ENCODE measurements at places on chromosomes 13 and 19.
A peak's percentile ranks its signal among the peaks of the same experiment; 100 is the strongest.

- no peak for DNase-seq
Observed at GRCh38 chr13:111120422-111120821, 5.3 kb downstream of the ARHGEF7 start.

- no peak for DNase-seq
Observed at GRCh38 chr13:38895075-38895474, 95.6 kb downstream of the STOML3 start.

GRCh38 chr19:55546822-55547614 lies 1.7 kb upstream of the SBK3 start:
- no peak for DNase-seq

GRCh38 chr19:6599866-6600454 lies 9.0 kb upstream of the CD70 start:
- DNase-seq, result no peak

GRCh38 chr19:13812544-13812943 lies 17.3 kb downstream of the ZSWIM4 start:
- DNase-seq, result no peak

- no peak for DNase-seq
Observed at GRCh38 chr19:33841685-33842084, 45.0 kb downstream of the KCTD15 start.

DNA sequence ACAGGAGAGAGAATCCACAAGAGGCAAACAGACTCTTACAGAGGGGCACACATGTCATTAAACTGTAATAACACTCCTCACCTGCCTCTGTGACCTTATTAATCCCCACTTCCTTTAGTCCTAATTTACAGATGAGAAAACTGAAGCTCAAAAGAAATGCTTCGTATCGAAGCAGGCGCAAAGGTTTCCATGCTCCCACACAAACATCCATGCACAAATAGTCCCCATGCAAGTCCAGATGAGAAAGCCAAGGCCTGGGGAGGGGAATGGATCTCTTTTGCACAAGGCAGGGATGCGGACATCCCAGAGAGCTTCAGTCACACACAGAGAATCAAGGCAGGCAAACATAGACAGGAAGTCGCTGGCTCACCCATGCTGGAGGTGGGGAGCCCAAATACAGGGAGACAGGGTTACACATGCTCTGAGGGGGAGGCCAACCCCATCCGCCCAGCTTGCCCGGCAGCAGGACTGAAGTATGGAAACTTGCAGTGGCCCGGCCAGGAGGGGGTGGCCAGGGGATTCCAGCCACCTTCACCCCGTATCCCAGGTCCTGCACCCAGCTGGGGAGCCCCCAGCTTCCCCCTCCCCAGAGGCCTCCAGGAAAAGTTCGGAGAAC lies 468 bp downstream of the S1PR5 start:
- no peak for DNase-seq

GRCh38 chr13:110352735-110353134 lies 45.7 kb downstream of the COL4A2 start:
- no peak for DNase-seq

- no peak for DNase-seq
Observed at GRCh38 chr19:10422846-10423245, 2.5 kb downstream of the PDE4A start.

DNA sequence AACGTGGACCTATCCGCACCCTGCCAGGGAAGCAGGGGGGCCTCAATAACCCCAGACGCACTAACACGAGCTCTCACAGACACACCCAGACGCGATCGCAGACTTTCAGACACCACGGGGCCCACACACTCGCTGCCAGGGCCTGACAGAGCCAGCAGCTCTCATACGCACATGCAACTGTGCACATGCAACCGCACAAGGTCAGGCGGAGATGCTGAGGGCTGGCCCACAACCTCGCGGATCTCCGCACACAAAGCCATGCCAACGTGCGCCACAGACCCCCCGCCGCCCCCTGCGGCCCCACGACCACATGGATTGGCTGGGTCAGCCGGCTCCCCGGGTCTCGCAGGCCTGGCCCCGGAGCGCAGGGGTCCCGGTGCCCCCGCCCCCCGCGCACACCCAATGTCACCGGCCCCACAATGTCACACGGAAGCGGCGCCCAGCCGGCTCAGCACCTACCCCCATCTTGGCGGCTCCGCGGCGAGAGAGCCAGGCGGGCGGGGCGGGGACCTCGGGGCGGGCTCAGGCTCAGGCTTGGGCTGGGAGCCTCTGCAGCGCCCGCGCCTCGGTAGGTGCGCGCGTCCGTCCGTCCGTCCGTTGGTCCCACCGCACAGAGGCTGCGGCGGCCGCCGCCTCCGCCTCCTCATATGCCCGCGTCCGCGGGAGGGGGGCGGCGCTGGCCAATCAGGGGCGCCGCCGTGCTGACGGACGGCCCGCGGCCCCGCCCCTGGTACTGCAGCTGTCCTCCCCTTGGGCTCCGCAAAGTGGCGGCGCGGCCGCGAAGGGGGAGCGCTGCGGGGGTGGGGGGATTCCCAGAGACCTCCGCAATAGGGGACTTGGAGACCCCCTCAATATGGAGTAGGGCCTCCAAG lies at the start of gene ATP1A3:
Gene ATP1A3 (minus strand): TSS at position 619 of the 872 bp plus-strand sequence. CDS start 154 bp downstream, at position 465.
- DNase-seq, result peak; percentile 36

GRCh38 chr13:58989556-58989955 lies 1174.2 kb downstream of the DIAPH3 start:
- no peak for DNase-seq

DNA sequence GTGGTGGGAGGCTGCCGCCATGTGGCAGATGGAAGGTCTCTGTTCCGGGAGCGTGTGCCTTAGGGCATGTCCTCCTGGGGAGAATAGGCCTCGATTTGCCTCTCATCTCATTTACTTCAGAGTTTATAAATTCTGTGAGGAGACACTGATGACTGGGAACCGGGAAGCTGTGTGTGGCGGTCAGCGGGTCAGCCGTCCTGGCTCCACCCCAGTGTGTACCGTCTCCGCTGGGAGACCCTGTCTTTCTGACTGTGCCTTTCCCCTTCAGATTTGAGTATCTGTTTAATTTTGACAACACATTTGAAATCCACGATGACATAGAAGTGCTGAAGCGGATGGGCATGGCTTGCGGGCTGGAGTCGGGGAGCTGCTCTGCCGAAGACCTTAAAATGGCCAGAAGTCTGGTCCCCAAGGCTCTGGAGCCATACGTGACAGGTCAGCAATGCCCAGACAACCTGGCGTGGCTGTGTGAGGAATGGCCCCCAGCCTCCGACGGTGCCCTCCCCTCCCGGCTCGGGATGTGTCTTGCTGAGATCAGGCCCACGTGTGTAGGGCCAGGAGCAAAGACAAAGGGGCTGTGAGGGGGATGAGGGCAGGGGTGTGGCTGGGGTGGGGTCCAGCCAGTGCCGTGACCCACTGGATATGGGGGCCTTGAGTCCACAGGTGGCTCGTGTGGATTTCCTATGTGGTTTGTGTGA lies 21.6 kb downstream of the ATP4B start:
- DNase-seq, result no peak

DNA sequence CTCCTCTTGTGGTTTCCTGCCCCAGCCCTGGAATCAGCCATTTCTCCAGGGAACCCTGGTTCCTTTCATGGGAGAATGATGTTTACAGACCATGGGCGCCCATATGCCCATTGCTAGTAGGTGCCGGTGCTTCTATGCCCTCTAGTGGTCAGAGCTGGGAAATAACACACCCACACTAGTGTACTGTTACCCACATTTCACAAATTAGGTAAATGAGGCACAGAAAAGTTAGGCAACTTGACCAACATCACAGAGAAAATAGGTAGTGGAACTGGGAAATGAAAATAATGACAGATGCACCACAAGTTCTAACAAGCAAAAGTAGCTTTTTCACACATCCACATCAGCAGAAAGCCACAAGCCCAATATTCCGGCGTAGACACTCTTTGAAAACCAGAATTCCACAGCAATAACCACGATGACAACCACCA lies 1.3 kb upstream of the CEACAM3 start:
- peak; percentile 57 for DNase-seq

GRCh38 chr19:14073261-14073924 lies 807 bp downstream of the MISP3 start:
- DNase-seq, result peak; percentile 65

- no peak for DNase-seq
Observed at GRCh38 chr13:96762876-96763275, 231.4 kb downstream of the OXGR1 start.

DNA sequence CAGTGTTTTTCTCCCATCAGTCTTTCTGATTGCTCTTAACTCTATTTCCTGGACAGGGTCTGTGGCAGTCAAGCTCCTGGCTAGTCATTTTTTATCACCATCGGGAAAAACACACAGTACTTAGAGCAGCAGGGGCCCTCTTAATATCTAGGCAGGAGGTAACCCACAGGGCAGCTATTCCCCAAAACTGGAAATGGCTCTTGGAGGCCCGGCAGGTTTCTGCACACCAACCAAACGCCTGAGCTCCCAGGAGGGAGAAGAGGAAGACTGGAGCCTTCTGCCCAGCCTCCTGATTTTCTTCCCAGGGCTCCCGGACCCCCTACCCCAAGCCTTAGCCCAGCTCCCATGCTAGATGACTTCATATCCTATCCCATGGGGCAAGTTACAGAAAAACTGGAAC lies 49.3 kb upstream of the VSTM2B start:
- DNase-seq, result no peak

Data from stimulated activated CD4-positive, alpha-beta T cell treated with anti-CD3 and anti-CD28 coated beads, Interleukin-2, amount 100 ng/mL, for 4 hours (primary cell).